Camera-type eye (tissue), 1 donor: ENCODE measurements at places on chromosomes 1 and 21. TPM values are rescaled to one million over a fixed set of nuclear protein-coding genes. Genes with fewer than 3 reads are reported as not detected.

Gene NMNAT2
- 7.5 TPM for total RNA-seq

Gene S100A3
- 1.0 TPM for total RNA-seq

Gene KANK4
- total RNA-seq: 18.5 TPM

Gene MX2
- 1.9 TPM for total RNA-seq

Gene BSDC1
- total RNA-seq: 100 TPM

Gene HPCAL4
- 5.7 TPM for total RNA-seq

Gene DTL
- total RNA-seq: 7.7 TPM
